ENCODE measurements at places on chromosomes 12 and 14. TPM values are rescaled to one million over a fixed set of nuclear protein-coding genes. Genes with fewer than 3 reads are reported as not detected.

GRCh38 chr12:6280672-6281071 lies 29.8 kb upstream of the PLEKHG6 start:
- no peaks in the 10 kb centered on the region for H3K36me3 ChIP-seq
- H3K27ac ChIP-seq = peak overlapping the region; percentile 93
- peaks cover 41% of the 10 kb centered on the region for H3K4me1 ChIP-seq
- H3K27me3 ChIP-seq = no peaks in the 10 kb centered on the region
- no peak overlapping the region for H3K4me3 ChIP-seq
- DNase-seq = no peak

DNA sequence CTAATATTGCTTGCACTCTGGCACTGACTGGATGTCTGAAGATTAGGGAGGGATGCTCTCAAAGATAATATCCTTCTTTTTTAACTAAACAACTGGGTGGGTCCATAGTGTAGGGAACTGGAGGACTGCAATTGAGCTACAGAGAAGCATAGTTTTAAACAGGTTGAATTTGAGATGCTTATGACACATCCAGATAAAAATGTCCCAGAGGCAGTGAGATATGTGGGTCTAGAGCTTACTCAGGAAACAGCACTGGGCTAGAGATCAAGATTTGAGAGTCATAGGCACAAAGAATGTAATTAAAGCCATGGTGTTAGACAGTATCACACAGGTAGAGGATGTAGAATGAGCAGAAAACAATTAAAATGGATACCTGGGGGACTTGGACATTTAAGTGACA lies 198.4 kb downstream of the NELL2 start:
- no peak overlapping the region for H3K4me3 ChIP-seq
- no peak for DNase-seq
- H3K27me3 ChIP-seq = no peaks in the 10 kb centered on the region
- no peaks in the 10 kb centered on the region for H3K4me1 ChIP-seq
- no peaks in the 10 kb centered on the region for H3K36me3 ChIP-seq

GRCh38 chr12:1579651-1580435 lies 14.5 kb downstream of the FBXL14 start:
- no peaks in the 10 kb centered on the region for H3K27me3 ChIP-seq
- H3K4me1 ChIP-seq = peaks cover 29% of the 10 kb centered on the region
- H3K27ac ChIP-seq = no peak overlapping the region
- no peak overlapping the region for H3K4me3 ChIP-seq

- no peak for DNase-seq
- H3K36me3 ChIP-seq = no peaks in the 10 kb centered on the region
- H3K4me3 ChIP-seq = no peak overlapping the region
- H3K27ac ChIP-seq = peak overlapping the region; percentile 64
These were observed 412.5 kb downstream of the ZFP36L1 start for GRCh38 chr14:68380329-68380741.

- H3K27me3 ChIP-seq = no peaks in the 10 kb centered on the region
- H3K4me3 ChIP-seq = no peak overlapping the region
- no peak overlapping the region for H3K27ac ChIP-seq
These were observed 13.2 kb upstream of the RXYLT1 start for GRCh38 chr12:63766498-63766897.

DNA sequence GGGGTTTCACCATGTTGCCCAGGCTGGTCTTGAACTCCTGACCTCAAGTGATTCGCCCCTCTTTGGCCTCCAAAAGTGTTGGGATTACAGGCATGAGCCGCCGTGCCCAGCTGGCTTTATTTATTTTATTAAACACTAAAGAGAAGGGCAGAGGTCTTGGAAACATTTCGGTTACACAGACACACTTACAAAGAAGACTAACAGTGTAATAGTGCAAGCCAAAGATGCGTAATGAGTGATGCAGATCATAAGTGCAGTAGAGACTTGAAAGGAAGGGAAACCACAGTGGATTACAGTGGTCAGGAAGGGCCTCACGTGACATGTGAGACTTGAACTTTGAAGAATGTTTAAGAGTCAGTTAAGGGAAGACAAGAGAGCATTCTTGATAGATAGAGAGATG lies 33.9 kb upstream of the CDK17 start:
- no peaks in the 10 kb centered on the region for H3K36me3 ChIP-seq
- no peaks in the 10 kb centered on the region for H3K27me3 ChIP-seq
- DNase-seq = no peak
- H3K4me1 ChIP-seq = no peaks in the 10 kb centered on the region
- H3K27ac ChIP-seq = peak overlapping the region; percentile 12

DNA sequence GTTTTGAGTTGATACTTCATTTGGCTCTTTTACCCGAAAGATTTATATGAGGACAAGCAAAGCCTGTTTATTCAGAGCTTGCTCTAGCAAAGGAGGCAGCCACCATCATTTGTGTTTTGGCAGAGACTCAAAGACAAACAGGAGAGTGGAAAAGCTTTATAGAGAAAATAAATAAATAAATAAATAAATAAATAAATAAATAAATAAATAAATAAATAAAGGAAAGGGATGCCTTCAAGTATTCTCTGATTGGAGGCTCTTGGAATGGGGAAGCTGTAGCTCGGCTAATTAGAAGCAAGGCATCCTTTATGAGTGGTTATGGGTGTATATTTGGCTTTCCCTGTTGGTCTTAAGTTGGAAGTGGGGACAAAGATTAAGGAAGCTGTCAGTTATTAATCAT lies 229.8 kb downstream of the RASSF9 start:
- no peaks in the 10 kb centered on the region for H3K36me3 ChIP-seq
- no peak for DNase-seq
- no peaks in the 10 kb centered on the region for H3K4me1 ChIP-seq
- no peaks in the 10 kb centered on the region for H3K27me3 ChIP-seq
- no peak overlapping the region for H3K27ac ChIP-seq

DNA sequence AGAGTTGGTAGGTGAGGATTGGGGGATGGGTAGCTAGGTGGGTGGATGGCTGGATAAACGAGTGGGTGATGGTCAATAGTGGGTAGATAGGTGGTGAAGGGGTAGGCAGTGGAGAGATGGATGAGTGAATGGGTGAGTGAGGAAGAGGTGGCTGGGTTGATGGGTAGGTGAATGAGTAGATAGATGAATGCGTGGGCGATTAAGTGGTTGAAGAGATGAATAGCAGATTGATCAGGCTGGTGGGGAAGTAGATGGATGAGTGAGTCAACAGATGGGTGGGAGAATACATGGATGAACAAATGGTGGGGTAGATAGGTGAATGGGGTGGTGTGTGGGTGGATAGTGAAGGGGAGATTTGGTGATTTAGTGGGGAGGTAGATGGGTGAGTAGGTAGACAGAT lies 51.1 kb downstream of the SYNE3 start:
- H3K27me3 ChIP-seq = no peaks in the 10 kb centered on the region
- DNase-seq = no peak
- H3K4me3 ChIP-seq = no peak overlapping the region
- H3K36me3 ChIP-seq = peaks cover 52% of the 10 kb centered on the region
- no peak overlapping the region for H3K27ac ChIP-seq

GRCh38 chr12:111803038-111803626 lies 36.4 kb downstream of the ALDH2 start:
- peaks cover 58% of the 10 kb centered on the region for H3K36me3 ChIP-seq
- no peaks in the 10 kb centered on the region for H3K4me1 ChIP-seq
- H3K4me3 ChIP-seq = no peak overlapping the region

DNA sequence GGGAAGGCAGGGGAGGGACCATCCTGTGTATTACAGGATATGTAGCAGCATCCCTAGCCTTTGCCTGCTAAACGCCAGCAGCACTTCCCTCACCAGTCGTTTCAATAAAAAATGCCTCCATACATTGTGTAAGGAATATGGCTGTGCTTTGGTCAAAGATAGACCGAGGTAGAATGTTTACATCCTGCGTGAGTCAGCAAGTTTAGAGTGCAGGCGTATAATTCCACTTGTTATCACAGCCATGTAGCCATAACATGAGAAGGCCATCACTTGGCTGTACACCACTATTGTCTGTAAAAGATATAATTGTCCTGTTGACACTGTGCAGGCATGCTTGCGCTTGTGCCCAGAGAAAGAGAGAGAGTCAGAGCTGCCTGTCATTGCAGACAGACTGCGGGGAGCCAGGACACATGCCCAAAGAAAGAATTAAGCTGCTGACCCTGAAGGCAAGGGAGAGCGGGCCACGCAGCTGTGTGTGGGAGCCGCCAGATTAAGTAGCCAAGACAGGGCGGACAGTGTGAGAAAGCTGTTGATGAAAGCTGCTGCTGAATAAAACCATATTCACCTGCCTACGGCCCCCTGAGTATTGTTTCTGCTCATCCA lies 68.4 kb downstream of the CRACR2A start:
- H3K27ac ChIP-seq = no peak overlapping the region
- H3K36me3 ChIP-seq = no peaks in the 10 kb centered on the region
- H3K4me1 ChIP-seq = no peaks in the 10 kb centered on the region
- no peaks in the 10 kb centered on the region for H3K27me3 ChIP-seq

GRCh38 chr12:5197131-5197530 lies 153.5 kb downstream of the KCNA5 start:
- no peaks in the 10 kb centered on the region for H3K4me1 ChIP-seq
- no peak for DNase-seq
- H3K36me3 ChIP-seq = no peaks in the 10 kb centered on the region
- H3K4me3 ChIP-seq = no peak overlapping the region
- H3K27me3 ChIP-seq = no peaks in the 10 kb centered on the region
- H3K27ac ChIP-seq = no peak overlapping the region

GRCh38 chr12:65845751-65846537 lies 21.7 kb downstream of the HMGA2 start:
- no peaks in the 10 kb centered on the region for H3K36me3 ChIP-seq
- H3K4me1 ChIP-seq = no peaks in the 10 kb centered on the region
- H3K4me3 ChIP-seq = no peak overlapping the region
- DNase-seq = no peak
- no peaks in the 10 kb centered on the region for H3K27me3 ChIP-seq
- H3K27ac ChIP-seq = no peak overlapping the region

DNA sequence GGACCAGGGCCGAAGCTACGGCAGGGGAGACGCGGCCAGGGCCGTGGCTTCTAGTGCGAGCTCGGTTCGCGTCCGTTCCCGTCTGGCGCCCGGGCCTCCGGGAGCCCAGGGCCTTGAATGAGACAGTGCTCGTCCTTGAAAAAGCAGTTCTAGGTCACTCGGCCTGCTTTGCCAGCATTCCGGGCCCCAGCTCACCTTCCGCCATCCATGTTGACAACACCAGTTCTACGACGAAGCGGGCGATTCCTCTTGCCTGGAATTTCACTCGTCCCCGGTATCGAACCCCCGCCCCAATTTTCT lies 4.5 kb downstream of the OR10AD1 start:
- peak overlapping the region; percentile 100 for H3K27ac ChIP-seq
- H3K4me1 ChIP-seq = peaks cover 32% of the 10 kb centered on the region
- no peaks in the 10 kb centered on the region for H3K27me3 ChIP-seq
- DNase-seq = peak; percentile 38

DNA sequence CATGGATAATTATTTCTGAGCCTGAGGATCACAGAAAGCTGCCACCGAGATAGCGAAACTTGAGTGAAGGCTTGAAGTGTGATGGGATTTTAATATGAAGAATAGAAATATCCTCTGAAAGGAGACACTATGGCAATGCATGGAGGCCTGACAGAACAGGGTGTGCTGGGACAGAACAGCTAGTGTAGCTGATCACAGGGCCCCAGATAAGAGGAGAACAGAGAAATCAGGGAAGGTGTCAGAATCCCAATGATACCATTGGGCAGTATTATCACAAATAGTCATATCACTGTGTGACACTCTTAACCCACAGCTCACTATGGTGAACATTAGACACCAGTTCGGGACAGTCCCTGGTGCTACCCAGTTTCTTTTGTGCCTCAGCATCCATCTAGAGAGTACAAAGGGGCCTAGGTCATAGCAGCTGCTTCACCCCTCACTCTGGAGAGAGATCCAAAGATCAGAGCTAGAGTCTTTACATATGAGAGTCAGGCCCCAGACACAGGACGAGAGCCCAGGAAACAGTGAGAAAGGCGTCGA lies 506 bp upstream of the OR10P1 start:
- no peaks in the 10 kb centered on the region for H3K36me3 ChIP-seq
- DNase-seq = no peak
- H3K4me3 ChIP-seq = no peak overlapping the region
- H3K4me1 ChIP-seq = no peaks in the 10 kb centered on the region
- H3K27ac ChIP-seq = no peak overlapping the region

GRCh38 chr14:92637228-92637627 lies 111.2 kb downstream of the LGMN start:
- no peaks in the 10 kb centered on the region for H3K36me3 ChIP-seq
- no peaks in the 10 kb centered on the region for H3K4me1 ChIP-seq
- DNase-seq = no peak
- H3K4me3 ChIP-seq = no peak overlapping the region

GRCh38 chr14:98899441-98899840 lies 372.6 kb downstream of the BCL11B start:
- no peaks in the 10 kb centered on the region for H3K36me3 ChIP-seq
- H3K4me3 ChIP-seq = no peak overlapping the region
- H3K4me1 ChIP-seq = no peaks in the 10 kb centered on the region
- no peaks in the 10 kb centered on the region for H3K27me3 ChIP-seq

- no peaks in the 10 kb centered on the region for H3K36me3 ChIP-seq
- no peaks in the 10 kb centered on the region for H3K27me3 ChIP-seq
- no peak overlapping the region for H3K27ac ChIP-seq
- H3K4me1 ChIP-seq = no peaks in the 10 kb centered on the region
- no peak overlapping the region for H3K4me3 ChIP-seq
- DNase-seq = no peak
These were observed 55.0 kb upstream of the BICD1 start for GRCh38 chr12:32051511-32052211.

- H3K27ac ChIP-seq = no peak overlapping the region
- DNase-seq = no peak
- peaks cover 2% of the 10 kb centered on the region for H3K4me1 ChIP-seq
- no peaks in the 10 kb centered on the region for H3K36me3 ChIP-seq
These were observed 206.0 kb upstream of the PLEKHG7 start for GRCh38 chr12:92496790-92497189.

GRCh38 chr12:102883204-102883799 lies 33.7 kb downstream of the PAH start:
- H3K27ac ChIP-seq = no peak overlapping the region
- no peaks in the 10 kb centered on the region for H3K4me1 ChIP-seq
- DNase-seq = no peak
- no peak overlapping the region for H3K4me3 ChIP-seq

- peak overlapping the region; percentile 42 for H3K4me3 ChIP-seq
- no peak for DNase-seq
- H3K4me1 ChIP-seq = peaks cover 7% of the 10 kb centered on the region
- no peaks in the 10 kb centered on the region for H3K36me3 ChIP-seq
- no peaks in the 10 kb centered on the region for H3K27me3 ChIP-seq
These were observed 216.8 kb downstream of the TTC8 start for GRCh38 chr14:89041257-89041582.

- no peak for DNase-seq
- peaks cover 14% of the 10 kb centered on the region for H3K36me3 ChIP-seq
- H3K27ac ChIP-seq = peak overlapping the region; percentile 99
- H3K4me1 ChIP-seq = peaks cover 30% of the 10 kb centered on the region
- peak overlapping the region; percentile 86 for H3K4me3 ChIP-seq
These were observed 990 bp downstream of the FERMT2 start for GRCh38 chr14:52949711-52950409.

The ZFYVE1 gene
- 24.1 TPM for total RNA-seq

The SPATS2 gene
- total RNA-seq = 6.2 TPM

The E2F7 gene
- 1.4 TPM for total RNA-seq

The TAS2R42 gene
- not detected for total RNA-seq

The BEGAIN gene
- under 0.01 TPM for total RNA-seq

The CD27 gene
- 3.3 TPM for total RNA-seq

The SERPINA3 gene
- total RNA-seq = 77.4 TPM

The C12orf43 gene
- 18.9 TPM for total RNA-seq

The SLC39A2 gene
- total RNA-seq = not detected

The DLGAP5 gene
- 0.39 TPM for total RNA-seq

The KRT2 gene
- total RNA-seq = not detected

The MUCL1 gene
- total RNA-seq = not detected

The PIANP gene
- total RNA-seq = not detected

The NFYB gene
- 101 TPM for total RNA-seq

The ARHGEF25 gene
- total RNA-seq = 8.9 TPM

The KERA gene
- not detected for total RNA-seq

The KLRC1 gene
- total RNA-seq = 1.2 TPM

The PPP1R1A gene
- 0.30 TPM for total RNA-seq

The CEP290 gene
- total RNA-seq = 110 TPM

Measured in upper lobe of left lung (tissue), 6 donors.